ENCODE measurements at places on chromosomes 5 and 9.

- DNase-seq = no peak
Measured at GRCh38 chr5:143850050-143850683, 38.2 kb downstream of the HMHB1 start.

GRCh38 chr5:158897444-158898160 is 202.1 kb downstream of the EBF1 start:
- DNase-seq = no peak

- no peak for DNase-seq
Measured at GRCh38 chr5:72883850-72884249, 67.4 kb downstream of the TNPO1 start.

DNA sequence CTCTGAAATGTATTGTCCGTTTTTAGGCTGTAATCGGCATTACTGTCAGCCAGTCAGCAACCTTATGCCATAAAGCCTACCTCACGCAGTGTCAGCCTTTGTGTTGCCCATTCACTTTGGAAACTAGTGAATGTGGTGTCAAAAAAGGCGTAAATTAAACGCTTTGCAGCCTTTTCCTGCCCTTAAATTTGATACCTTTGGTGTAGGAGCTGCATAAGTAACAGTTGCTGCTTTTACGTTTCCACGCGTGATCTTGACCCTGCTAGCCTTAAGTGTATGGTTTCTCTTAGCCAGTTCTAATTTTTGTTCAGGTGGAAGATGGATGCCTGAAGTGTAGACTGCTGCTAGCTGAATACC is 257.7 kb downstream of the EPB41L4A start:
- no peak for DNase-seq

DNA sequence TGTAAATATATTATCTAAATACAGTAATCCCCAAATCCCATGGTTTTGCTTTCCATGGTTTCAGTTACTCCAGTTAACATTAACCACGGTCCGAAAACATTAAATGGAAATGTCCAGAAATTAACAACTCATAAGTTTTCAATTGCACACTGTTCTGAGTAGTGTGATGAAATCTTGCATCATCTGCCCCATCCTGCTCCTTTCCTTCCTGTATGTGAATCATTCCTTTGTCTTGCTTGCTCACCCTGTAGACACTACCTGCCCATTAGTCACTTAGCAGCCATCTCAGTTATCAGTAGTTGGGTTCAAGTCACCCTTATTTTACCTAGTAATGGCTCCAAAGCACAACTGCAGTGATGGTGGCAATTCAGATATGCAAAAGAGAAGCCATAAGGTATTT is 1568.5 kb upstream of the WWC1 start:
- DNase-seq = no peak

DNA sequence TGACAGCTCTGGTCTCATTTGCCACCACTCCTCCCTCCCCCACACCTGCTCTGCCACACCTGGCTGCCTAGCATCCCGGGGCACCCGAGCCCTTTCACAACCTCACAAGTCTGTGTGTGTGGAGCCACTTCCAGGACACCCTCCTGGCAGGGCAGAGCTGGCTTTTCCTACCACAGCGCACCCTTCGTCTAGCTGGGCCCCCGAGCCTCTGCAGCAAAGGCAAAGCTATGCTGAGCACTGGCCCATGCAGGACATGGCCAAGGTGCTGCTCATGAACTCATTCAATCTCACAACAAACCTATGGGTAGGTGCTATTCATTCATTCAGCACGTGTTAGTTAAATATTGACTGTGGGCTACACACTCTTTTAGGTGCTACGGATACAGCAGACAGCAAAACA is 43.4 kb downstream of the DUSP1 start:
- DNase-seq = no peak

DNA sequence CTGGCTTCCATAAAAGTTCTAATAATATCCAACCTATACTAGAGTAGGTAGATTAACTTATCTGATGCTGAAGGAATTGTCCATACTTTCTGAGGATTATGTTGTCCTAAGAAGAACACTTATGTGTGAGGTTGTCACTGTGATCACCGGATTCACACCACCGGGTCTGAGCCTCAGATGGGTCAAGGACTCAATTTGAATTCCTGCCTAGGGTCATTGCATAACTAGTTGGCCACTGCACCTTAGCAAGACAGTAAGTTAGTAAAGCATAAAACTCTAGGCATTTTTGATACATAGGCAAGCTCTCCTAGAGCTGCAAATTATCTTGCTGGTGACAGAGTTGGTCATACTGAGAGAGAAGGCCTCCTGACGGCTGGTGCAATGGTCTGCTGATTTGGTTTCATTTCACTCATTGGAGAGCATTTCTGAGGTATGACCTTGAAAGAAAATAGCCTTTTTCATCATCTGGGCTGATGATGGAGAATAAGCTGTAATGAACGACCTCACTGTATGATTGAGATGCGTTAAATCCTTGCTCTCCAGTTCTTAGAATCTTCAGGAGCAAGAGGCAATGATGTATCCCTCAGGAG is 72.0 kb upstream of the CKMT2 start:
- no peak for DNase-seq

GRCh38 chr9:88658311-88658822 is 123.4 kb downstream of the NXNL2 start:
- DNase-seq = no peak

DNA sequence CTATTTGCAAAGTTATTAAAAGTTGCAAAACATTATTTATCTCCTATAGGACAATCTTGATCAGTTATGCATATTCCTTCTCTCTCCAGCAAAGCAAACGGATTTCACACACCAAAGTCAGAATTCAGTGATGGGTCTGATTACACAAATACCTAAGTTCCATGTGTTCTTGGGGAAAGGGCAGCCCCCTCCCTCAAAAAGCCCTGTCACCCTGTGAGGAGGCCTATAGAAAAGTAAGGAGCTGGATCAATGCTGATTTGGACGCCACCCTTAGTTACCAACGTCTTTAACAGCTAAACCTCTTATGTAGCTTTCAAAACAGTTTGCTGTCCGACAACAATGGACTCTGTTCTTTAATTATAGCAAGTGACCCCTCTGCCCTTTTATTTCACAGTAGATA is 6.4 kb downstream of the ZNF608 start:
- no peak for DNase-seq

GRCh38 chr5:54713923-54714581 is 196.5 kb downstream of the SNX18 start:
- no peak for DNase-seq

DNA sequence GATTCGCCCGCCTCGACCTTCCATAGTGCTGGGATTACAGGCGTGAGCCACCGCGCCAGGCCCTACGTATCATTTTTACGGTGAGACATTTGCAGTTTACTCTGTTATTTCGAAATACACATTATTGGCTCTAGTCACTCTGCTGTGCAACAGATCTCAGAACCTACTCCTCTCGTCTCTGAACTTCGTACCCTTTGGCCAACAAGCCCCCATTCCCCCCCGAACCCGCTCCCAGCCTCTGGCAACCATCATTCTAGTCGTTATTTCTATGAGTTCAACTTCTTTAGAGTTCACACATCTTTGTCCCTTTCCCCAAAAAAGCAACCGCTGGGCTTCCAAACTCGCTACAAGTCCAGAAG is 735 bp downstream of the PTGR1 start:
- no peak for DNase-seq

- no peak for DNase-seq
Measured at GRCh38 chr5:116785106-116785505, 210.5 kb upstream of the SEMA6A start.

DNA sequence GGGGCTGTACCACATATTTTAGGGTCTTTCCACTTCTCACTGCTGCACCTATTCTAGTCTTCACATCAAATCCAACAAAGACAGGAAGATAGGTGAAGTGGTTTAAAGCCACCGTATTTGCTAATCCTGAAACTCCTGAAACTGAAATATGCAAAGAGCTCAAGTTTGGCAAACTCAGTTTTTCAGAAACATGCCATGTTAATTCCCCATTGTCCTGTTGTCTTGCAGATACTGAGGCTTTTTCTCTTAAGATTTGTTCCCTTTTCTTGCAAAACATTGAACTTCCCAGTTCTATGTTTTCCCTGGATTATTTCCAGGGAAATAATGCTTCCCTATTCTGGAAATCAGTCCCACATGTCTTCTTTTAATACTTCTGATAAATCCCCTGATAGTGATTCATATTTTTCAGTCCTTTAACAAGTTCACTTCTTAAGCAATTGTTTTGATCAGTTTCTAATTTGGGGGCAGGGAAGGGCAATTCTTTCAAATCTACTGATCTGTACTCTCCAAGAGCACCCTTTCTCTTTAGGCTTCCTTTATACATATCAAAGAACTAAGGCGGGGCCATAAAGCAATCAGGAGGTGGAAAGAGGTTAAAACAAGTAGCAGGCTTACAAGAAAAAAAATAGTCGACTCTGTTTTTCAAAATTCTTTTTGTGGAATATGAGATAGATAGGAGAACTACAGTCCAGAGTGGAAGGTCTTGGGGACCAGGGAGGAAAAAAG is 648.5 kb downstream of the BNC2 start:
- no peak for DNase-seq

- no peak for DNase-seq
Measured at GRCh38 chr5:141421489-141421855, 621 bp downstream of the PCDHGA11 start.

GRCh38 chr5:145178641-145179523 is 656.3 kb downstream of the PRELID2 start:
- DNase-seq = no peak

DNA sequence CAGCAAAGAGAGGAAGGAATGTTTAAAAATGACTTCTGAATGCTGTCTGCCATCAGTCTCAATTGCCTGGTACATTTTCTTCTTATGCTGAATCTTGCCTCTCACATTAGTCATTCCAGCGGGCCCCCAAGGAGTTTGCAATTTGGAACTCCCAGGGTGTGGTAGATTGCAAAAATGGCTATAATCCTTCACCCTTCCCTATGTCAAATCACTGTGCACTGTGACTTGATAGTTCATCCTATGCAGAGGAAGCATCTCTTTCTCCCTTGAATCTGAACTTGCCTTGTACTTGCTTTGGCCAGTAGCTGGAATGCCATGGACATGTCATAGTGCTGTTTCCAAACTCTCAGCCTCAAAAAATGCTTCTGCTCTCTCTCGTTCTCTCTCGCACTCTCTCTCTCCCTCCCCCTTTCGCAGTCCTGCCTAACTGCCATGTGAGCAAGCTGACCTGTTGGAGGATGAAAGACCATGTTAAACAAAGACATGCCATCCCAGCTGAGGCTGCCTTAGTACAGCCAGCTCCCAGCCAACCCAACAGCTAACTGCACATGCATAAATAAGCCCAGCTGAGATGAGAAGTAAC is 284.0 kb upstream of the TLE4 start:
- no peak for DNase-seq

GRCh38 chr5:110865400-110866094 is 126.7 kb downstream of the SLC25A46 start:
- DNase-seq = no peak

DNA sequence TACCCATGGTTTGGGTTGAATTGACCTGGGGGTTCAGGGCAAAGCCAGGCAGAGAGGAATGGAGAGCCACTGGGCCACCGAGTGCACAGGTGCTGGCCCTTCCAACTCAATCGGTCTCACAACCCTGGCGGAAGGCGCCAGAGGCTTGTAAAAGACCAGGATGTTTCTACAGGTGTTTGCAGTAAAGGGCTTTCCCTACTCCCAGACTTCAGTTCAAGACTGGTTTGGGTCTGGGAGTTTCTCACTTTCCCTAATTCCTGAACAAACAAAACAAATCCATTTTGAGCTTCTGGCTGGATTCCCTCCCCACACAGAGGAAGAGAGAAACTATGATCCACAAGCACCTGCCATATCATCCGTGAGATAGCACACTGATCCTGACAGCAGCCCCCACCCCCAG is 125.2 kb upstream of the KLF4 start:
- no peak for DNase-seq
